Activated T-cell treated with anti-CD3 and anti-CD28 coated beads for 1 hour (primary cell): ENCODE measurements at places on chromosomes 13 and 19.

DNA sequence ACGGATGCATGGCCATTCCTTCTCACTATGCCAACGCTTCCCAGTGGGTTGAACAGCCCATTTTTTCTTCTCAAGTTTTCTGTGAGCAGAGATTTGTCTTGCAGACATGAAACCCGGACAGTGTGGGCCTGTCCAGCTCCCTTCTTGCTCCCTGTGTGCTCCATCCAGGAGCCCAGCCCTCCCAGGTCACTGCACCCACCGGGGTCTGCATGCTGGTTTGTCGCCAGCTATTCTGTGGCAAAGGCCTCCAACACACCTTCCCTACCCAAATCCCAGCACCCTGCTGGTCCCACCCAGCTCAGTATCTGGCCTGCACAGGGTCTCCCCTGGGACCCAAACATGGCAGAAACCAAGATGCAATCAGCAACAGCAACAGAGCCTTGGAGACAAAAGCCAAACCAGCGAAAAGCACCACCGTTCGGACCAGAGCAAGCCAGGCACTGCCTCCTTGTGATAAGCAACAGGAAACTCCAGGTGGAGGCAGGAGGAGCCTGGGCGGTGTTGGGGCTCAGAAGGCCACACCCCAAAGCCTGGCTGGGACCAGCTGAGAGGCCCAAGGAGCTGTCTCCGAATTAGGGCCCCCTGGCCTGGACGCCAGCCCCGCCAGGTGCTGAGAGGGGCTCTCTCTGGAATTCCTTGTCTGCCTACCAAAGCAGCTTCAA is 12.2 kb upstream of the SPACA7 start:
- no peak for DNase-seq

GRCh38 chr13:19606152-19606551 is 27.3 kb upstream of the MPHOSPH8 start:
- DNase-seq = no peak

DNA sequence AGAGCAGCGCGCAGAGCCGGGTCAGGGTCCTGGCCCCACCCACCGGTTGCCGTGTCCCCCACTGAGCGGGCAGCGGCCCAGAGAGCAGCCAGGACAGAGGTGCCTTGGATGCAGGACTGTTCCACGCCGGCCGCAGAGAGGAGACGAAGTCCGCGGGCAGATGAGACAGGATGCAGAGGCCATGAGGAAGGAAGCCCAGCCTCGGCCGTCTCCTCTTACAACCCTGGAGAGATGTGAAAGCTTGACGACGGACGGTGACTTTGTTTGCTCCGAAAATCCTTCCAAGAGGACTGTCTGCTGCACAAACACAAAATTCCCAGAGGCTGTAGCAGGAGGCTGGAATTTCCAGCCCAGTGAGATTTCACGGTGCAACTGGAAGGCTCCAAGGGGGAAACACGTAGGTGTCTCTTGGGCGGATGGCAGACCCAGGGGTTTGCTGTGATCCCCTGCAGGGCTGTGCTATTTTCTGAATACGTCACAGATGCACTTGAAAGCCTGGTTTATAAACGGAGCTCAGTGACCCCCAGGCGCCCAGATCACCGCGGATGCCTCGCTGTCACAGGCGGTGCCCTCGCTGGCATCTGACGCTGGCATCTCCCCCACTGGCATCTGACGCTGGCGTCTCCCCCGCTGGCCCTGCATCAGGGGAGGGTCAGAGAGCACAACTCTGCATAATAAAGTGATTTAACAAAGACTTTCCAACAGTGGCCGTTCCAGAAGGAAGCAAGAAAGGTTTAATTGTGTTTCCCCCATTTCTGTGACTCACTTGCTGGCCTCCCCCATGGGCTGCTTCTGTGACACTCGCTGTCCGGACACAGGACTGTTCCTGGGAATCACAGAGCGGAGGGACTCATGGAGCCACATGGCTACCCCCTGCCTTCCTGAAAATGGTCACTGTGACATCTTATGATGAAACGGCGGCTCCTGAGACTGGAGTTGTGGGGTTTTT is 62.0 kb upstream of the C13orf46 start:
- DNase-seq = no peak

GRCh38 chr13:38582133-38582532 is 104.7 kb upstream of the FREM2 start:
- no peak for DNase-seq

- DNase-seq = no peak
Observed at GRCh38 chr19:57280962-57281400, 696 bp downstream of the ZNF460 start.

DNA sequence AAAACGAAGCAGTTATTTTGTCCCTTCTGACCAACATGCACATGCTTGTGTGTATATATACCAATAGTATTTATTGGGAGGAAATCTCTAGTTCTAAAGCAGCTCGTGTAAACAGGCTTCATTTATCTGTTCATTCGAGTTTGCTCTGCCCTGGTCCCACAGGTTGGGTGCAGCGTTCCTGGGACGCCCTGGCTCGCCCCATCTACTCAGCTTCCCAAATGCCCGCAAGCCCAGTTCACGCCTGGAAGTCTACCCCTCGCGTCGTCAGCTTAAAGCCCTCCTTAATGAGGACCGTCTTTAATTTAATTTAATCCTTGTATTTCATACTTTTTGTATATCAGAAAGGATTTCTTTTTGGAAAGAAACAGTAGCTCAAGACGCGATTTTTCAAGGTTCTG is 604 bp downstream of the THSD1 start:
- no peak for DNase-seq

- DNase-seq = no peak
Observed at GRCh38 chr19:31255174-31255799, 93.9 kb downstream of the TSHZ3 start.

GRCh38 chr19:3785938-3786824 is at the start of gene MATK:
TSS of gene MATK (minus strand) at chr19:3786381. CDS start at chr19:3785135, 1,246 bp downstream.
- no peak for DNase-seq

- DNase-seq = no peak
Observed at GRCh38 chr13:46388846-46389245, 1.8 kb upstream of the RUBCNL start.

GRCh38 chr19:7674010-7675005 is 2.6 kb upstream of the MCEMP1 start:
- DNase-seq = no peak

- DNase-seq = no peak
Observed at GRCh38 chr13:49584771-49585182, 581 bp downstream of the RCBTB1 start.

DNA sequence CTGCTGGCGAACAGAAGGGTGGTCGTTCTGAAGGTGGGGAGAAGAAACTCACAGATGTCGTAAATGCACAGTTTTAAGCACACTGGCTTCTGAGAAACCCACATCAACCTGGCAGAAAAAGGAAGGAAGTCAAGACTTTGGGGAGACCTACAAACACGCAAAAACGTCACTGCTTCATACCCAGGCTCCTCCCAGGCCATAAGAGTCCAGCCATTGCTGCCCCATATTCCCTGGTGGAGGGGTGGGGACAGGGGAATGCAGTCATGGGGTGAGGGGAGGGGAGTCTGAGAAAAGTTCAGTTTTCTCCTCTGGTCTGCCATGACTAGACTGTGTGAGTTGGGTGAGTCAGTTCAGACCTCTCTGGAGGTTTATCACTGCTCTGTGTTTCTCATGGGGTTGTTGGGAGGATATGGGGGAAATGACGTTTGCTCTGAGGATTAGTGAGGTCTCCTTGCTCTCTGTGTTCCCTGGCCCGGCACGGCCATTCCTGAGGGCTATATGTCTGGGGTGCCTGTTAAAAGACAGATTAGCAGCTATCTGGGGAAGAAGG is 139.0 kb downstream of the FLT1 start:
- DNase-seq = no peak

DNA sequence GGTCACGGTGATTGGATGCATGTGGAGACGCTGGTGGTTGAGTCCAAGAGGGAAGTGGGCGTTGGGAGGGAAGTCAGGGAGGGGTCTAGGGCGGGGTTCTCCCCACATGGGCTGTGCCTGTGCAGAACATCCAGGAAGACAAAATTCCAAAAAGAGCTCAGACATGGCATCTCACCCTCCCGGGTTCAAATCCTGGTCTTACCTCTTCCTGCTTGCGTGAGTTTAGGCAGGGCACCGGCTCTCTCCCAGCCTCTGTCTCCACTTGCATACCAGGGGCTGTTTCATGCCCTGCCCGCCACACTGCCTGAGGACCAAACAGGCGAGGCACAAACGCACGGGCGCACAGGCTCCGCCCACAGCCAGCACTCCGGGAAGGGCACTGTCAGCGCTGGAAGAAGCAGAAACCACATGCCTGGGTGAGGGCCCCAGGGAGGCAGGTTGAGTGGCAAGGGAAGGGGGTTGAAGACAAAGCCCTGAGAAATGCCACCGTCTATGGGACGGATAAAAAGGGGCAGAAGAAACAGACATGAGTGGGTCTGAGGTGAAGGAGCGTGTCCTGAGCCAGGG is 123.6 kb upstream of the SOX1 start:
- no peak for DNase-seq

DNA sequence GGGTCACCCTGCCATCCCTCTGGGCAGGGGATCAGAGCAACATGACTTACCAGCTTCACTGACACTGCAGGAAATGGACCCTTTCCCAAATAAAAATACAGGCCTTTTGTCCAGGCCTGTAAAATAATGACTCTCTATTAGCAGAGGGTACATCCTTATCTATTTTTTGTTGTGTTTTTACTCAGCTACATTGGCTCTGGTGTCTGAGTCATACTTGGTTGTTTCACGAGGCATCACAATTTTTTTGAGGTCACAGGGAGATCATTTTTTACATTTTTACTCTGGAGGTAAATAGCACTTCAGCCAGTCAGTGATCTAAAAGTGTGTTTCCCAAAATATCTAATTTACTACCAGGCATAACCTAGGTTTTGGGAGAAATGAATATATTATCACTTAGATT is 6.9 kb upstream of the HTR2A start:
- DNase-seq = no peak

GRCh38 chr13:75486146-75487062 is 4.4 kb upstream of the TBC1D4 start:
- no peak for DNase-seq

GRCh38 chr19:17909003-17909732 is 23.6 kb upstream of the CCDC124 start:
- DNase-seq = no peak

- DNase-seq = peak; percentile 17
Observed at GRCh38 chr19:35216833-35217648, 11.5 kb downstream of the FAM187B start.

DNA sequence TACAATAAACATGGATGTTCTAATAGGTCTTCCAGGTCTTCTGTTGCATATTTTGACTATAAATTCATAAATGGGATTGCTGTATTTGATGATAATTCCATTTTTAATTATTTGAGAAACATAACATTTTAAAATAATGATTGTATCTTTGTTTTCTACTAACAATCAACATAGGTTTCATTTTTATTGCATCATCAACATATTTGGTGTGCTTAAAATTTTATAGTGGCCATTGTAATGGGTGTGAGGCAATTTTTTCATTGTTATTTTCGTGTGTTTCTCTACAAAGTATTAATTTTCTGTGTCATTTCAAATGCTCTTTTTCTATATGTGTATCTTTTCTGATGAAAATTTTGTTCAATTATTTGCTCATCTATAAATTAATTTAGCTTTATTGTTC is 13.2 kb downstream of the ZNF493 start:
- no peak for DNase-seq

DNA sequence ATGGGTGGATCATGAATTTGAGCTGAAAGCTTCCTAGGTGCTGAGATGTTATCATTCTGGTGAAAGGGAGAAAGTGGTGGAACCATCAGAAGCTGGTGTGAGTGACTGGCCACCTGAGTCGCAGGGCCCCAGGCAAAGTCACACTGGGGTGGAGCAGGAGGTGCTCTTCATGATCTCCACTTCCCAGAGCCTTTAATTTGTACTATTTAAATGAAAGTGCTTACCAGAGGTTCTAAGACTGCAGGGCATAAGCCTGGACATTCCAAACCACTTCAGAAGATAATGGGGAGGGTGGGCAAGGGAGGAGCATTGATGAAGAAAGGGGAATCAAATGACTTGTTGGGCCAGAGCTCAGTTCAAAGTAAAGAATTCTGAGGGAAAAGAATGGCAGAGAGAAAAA is 156.1 kb downstream of the RGCC start:
- DNase-seq = no peak

DNA sequence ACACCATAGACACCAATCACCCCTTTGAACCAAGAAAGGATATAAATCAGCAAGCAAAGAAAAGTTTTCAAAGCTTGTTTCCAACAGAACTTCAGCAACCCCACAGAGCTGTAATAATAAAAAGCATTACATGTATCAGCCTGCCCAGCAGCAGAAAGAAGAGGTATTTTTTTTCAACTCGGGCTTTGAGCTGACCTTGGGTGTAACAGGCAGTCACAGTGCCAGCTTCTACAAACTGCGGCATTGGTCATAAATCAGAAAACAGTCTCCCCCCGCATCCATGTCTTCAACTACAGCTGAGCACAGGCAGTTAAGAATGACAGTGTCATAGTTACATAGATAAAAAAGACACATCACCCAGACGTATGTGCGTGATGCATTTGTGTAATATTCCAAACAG is 671.0 kb upstream of the SLITRK1 start:
- no peak for DNase-seq

DNA sequence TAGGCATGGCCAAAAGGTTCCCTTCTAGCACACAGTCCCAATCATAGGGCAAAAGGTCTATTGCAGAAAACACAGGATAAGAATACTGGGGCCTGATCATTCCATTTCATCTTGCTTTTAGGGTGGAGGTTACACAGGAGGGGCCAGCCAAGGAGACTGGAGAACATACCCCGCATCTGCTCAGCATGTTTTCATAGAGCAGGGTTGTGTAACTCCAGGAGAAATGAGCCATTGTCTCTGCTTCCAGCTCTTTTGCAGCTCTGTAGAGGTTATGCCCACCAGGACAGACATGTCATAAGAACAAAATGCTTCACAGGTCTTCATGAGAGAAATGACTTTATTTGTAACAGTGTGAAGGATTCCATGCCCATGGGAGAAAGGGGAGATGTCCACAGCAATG is 742.8 kb downstream of the DACH1 start:
- DNase-seq = no peak

DNA sequence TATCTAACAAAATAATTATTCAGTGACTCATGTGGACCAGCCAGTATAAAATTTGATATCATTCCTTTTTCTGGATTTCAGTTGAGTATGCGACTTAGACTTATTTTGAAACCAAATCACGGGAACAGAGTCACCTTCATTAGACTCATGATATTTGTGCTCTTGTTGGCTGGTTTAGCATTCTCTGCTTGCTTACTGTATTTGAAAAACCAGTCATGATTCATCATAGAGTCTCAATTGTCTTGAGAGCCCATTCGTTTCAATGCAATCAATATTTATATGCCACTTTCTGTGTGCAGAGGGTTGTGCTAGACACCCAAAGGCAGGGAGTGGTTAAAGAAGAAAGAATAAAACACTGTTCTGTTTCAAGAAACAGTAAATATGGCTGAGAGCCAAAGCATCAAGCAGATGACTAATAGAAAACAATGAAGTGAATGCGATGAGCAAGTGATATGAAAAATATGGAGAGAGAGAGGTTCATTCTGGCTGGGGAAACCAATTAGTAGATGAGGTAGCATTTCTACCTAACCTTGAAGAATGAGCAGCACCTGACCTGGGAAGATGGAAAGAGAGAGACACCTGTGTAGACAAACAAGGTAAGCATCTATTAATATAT is 99.6 kb upstream of the MBNL2 start:
- no peak for DNase-seq

GRCh38 chr13:101453784-101454201 is 1.3 kb downstream of the ITGBL1 start:
- DNase-seq = no peak

- no peak for DNase-seq
Observed at GRCh38 chr13:98556968-98557631, 19.8 kb downstream of the STK24 start.
